Non-pigmented ciliary epithelial cell (primary cell): ENCODE measurements at places on chromosomes 3 and 15.

- DNase-seq: peak; percentile 79
These were observed 1.8 kb downstream of the ZBTB38 start for GRCh38 chr3:141370065-141370533.

- no peak for DNase-seq
These were observed 95.9 kb downstream of the TMEM266 start for GRCh38 chr15:76155731-76156130.

DNA sequence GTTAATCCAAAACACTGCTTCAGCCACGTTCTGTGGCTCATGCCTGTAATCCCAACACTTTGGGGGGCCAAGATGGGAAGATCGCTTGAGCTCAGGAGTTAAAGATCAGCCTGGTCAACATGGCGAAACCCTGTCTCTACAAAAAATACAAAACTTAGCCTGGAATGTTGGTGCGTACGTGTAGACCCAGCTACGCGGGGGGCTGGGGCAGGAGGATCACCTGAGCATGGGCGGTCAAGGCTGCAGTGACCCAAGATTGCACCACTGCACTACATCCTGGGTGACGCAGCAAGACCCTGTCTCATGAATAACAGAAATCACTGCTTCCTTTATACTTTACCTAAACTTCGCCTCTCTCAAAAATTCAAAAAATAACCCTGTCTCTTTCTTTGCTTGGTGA is 1325.0 kb upstream of the CADM2 start:
- no peak for DNase-seq

- DNase-seq: no peak
These were observed 50.9 kb downstream of the TCF12 start for GRCh38 chr15:56969265-56969895.

GRCh38 chr15:88982304-88982945 is 69.2 kb upstream of the MFGE8 start:
- no peak for DNase-seq

GRCh38 chr3:13767896-13768295 is 112.0 kb downstream of the WNT7A start:
- DNase-seq: no peak
